Adrenal gland (tissue), 19 donors: ENCODE measurements at places on chromosomes 3 and 15. TPM values are rescaled to one million over a fixed set of nuclear protein-coding genes. Genes with fewer than 3 reads are reported as not detected.

Gene FBXO40
- under 0.01 TPM for polyA plus RNA-seq

Gene ANKRD63
- polyA plus RNA-seq = not detected

Gene ALDH1A2
- 5.5 TPM for polyA plus RNA-seq

Gene CEP19
- polyA plus RNA-seq = 4.2 TPM

Gene LAMB2
- 1,805 TPM for polyA plus RNA-seq

Gene GADL1
- polyA plus RNA-seq = 0.16 TPM

Gene PEX5L
- polyA plus RNA-seq = 0.03 TPM

Gene NANOGP8
- not detected for polyA plus RNA-seq

Gene ABI3BP
- 21.0 TPM for polyA plus RNA-seq

Gene SV2B
- 0.16 TPM for polyA plus RNA-seq

GRCh38 chr15:62766599-62766998, 275.9 kb upstream of the TPM1 start:
- peaks cover 16% of the 10 kb centered on the region for H3K36me3 ChIP-seq
- H3K27ac ChIP-seq = no peak overlapping the region
- no peaks in the 10 kb centered on the region for H3K4me1 ChIP-seq
- H3K4me3 ChIP-seq = no peak overlapping the region
- no peaks in the 10 kb centered on the region for H3K27me3 ChIP-seq

GRCh38 chr3:49656541-49657112, 17.5 kb upstream of the APEH start:
- H3K4me1 ChIP-seq = no peaks in the 10 kb centered on the region
- no peaks in the 10 kb centered on the region for H3K27me3 ChIP-seq
- H3K36me3 ChIP-seq = no peaks in the 10 kb centered on the region
- H3K27ac ChIP-seq = no peak overlapping the region

- H3K36me3 ChIP-seq = no peaks in the 10 kb centered on the region
- H3K4me1 ChIP-seq = peaks cover 5% of the 10 kb centered on the region
These were observed 122.7 kb downstream of the DGKG start for GRCh38 chr3:186239321-186239720.

GRCh38 chr3:72274493-72275330, 489.8 kb upstream of the PROK2 start:
- no peak overlapping the region for H3K27ac ChIP-seq
- H3K4me1 ChIP-seq = peaks cover 14% of the 10 kb centered on the region
- H3K27me3 ChIP-seq = no peaks in the 10 kb centered on the region
- no peak for DNase-seq
- H3K4me3 ChIP-seq = no peak overlapping the region

- no peaks in the 10 kb centered on the region for H3K4me1 ChIP-seq
- H3K36me3 ChIP-seq = no peaks in the 10 kb centered on the region
These were observed 13.8 kb downstream of the AVEN start for GRCh38 chr15:34025252-34025651.

GRCh38 chr3:23701716-23702597, 103.8 kb upstream of the UBE2E1 start:
- H3K4me3 ChIP-seq = no peak overlapping the region
- no peaks in the 10 kb centered on the region for H3K36me3 ChIP-seq
- no peak overlapping the region for H3K27ac ChIP-seq
- DNase-seq = no peak

- H3K36me3 ChIP-seq = no peaks in the 10 kb centered on the region
- no peak overlapping the region for H3K27ac ChIP-seq
- DNase-seq = no peak
- H3K4me3 ChIP-seq = no peak overlapping the region
- H3K27me3 ChIP-seq = no peaks in the 10 kb centered on the region
These were observed 38.4 kb upstream of the RBM5 start for GRCh38 chr3:50050361-50050760.

- H3K4me1 ChIP-seq = no peaks in the 10 kb centered on the region
- H3K36me3 ChIP-seq = no peaks in the 10 kb centered on the region
- no peaks in the 10 kb centered on the region for H3K27me3 ChIP-seq
- H3K4me3 ChIP-seq = no peak overlapping the region
- no peak for DNase-seq
These were observed 1006.6 kb upstream of the CFAP20DC start for GRCh38 chr3:60056404-60056803.

DNA sequence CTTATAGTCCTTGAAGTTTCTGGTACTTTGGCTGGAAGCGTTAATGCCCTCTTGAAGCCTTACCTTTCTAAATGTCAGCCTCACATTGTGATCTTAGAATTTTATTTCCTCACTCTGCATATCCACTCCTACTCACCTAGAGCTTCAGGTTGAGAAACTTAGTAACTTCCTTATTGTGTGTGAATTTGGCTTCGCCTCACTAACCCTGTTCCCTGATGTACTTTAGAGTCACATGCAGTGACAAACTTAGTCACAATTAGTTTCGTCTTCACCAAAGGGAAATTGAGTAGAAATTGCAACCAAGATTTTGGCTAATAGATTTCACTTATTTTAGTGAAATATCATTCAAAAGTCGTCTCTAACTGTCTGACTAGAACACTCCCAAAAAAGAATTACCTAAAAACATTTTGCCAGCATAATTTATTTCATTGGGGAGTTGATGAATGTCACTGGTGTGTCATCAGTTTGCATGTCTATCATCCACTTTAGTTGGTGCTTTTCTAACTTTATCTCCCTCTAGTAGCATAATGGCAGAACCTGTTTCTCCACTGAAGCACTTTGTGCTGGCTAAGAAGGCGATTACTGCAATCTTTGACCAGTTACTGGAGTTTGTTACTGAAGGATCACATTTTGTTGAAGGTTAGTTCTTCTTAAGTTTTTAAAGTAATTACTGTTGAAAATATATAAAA, 960 bp downstream of the MFN1 start:
- H3K36me3 ChIP-seq = peaks cover 26% of the 10 kb centered on the region
- no peak overlapping the region for H3K27ac ChIP-seq
- peak overlapping the region; percentile 90 for H3K4me3 ChIP-seq
- no peak for DNase-seq
- H3K4me1 ChIP-seq = peaks cover 11% of the 10 kb centered on the region
- H3K27me3 ChIP-seq = no peaks in the 10 kb centered on the region

DNA sequence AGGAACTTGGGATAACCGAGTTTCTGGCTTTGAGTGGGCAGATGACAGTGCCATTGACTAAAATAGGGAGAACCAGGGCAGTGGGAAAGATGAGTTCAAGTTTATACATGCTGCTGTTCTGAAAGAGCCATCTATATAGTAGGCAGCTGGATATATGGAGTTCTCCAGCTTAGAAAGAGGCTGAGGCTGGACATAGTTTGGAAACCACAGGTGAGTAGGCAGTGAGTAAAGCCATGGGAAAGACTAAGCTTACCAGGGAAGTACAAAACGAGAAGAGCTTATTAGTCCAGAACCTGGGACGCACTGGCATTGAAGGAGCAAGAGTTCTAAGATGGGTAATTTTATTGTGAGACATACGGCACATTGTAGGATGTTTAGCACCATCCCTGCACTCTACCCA, 54.2 kb downstream of the MSL2 start:
- H3K27me3 ChIP-seq = no peaks in the 10 kb centered on the region
- no peak overlapping the region for H3K4me3 ChIP-seq
- H3K36me3 ChIP-seq = no peaks in the 10 kb centered on the region

- H3K4me1 ChIP-seq = peaks cover 13% of the 10 kb centered on the region
- DNase-seq = no peak
- no peak overlapping the region for H3K27ac ChIP-seq
- no peaks in the 10 kb centered on the region for H3K27me3 ChIP-seq
These were observed 132.2 kb downstream of the OSBPL10 start for GRCh38 chr3:31848911-31849310.

GRCh38 chr3:157494581-157495281, 8.5 kb downstream of the VEPH1 start:
- H3K27me3 ChIP-seq = no peaks in the 10 kb centered on the region
- no peak overlapping the region for H3K27ac ChIP-seq
- H3K4me1 ChIP-seq = peaks cover 6% of the 10 kb centered on the region
- no peaks in the 10 kb centered on the region for H3K36me3 ChIP-seq

GRCh38 chr3:160531311-160531710, 34.1 kb downstream of the KPNA4 start:
- H3K4me1 ChIP-seq = no peaks in the 10 kb centered on the region
- no peaks in the 10 kb centered on the region for H3K27me3 ChIP-seq
- no peak overlapping the region for H3K4me3 ChIP-seq
- H3K36me3 ChIP-seq = no peaks in the 10 kb centered on the region
- no peak overlapping the region for H3K27ac ChIP-seq

DNA sequence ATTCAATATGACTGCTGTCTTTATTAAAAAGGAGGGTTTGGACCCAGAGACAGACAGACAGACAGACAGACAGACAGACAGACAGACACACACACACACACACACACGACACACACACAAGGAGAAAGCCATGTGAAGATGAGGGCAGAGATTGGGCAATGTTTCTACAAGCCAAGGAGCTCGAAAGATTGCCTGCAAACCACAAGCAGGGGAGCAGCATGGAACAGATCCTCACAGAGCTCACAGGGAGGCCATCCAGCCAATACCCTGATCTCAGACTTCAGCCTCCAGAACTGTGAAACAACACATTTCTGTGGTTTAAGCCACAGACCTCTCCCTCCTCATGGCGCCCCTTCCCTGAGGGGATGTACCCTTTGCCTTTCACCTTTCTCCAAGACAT, 35.8 kb upstream of the ABHD2 start:
- no peak for DNase-seq
- no peak overlapping the region for H3K4me3 ChIP-seq
- no peaks in the 10 kb centered on the region for H3K4me1 ChIP-seq
- H3K36me3 ChIP-seq = no peaks in the 10 kb centered on the region
- H3K27ac ChIP-seq = peak overlapping the region; percentile 3
- H3K27me3 ChIP-seq = no peaks in the 10 kb centered on the region

GRCh38 chr15:29045717-29046116, 159.9 kb downstream of the APBA2 start:
- DNase-seq = no peak
- no peaks in the 10 kb centered on the region for H3K4me1 ChIP-seq
- H3K36me3 ChIP-seq = no peaks in the 10 kb centered on the region
- no peak overlapping the region for H3K4me3 ChIP-seq

DNA sequence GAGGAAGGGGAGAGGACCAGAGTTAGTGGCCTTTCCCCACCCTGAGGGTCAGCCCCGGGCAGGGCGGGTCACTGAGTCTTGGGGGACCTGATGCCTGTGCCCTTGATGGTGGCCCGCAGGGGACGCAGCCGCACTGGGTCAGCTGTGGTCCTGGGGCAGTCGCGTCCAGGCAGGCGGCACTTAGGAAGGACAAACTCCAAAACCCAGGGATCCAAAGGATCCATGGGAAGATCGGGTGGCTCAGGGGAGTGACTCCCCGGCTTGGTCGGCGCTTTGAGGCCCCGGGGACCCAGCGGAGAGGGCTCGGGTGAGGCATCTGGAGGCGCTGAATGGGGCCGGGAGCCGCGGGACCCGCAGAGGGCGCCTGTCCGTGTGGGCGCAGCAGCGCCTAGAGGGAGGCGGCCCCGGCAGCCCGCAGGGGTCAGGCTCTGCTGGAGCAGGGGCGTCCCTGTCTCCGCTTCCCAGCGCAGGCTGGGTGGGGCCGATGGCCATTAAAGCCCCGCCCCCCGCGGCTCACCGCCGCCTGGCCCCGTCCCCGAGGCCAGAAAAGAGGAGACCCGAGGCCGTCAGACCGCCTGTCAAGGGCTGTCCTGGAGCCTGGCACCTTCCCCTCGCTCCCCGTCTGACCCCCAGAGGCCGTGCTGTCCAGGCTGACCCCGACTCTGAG, 17.5 kb downstream of the CIDEC start:
- peak overlapping the region; percentile 7 for H3K27ac ChIP-seq
- peak; percentile 63 for DNase-seq
- H3K27me3 ChIP-seq = no peaks in the 10 kb centered on the region

GRCh38 chr3:71419369-71419768, 164.2 kb downstream of the FOXP1 start:
- no peak for DNase-seq
- H3K27ac ChIP-seq = no peak overlapping the region
- no peaks in the 10 kb centered on the region for H3K4me1 ChIP-seq
- H3K27me3 ChIP-seq = no peaks in the 10 kb centered on the region
- no peaks in the 10 kb centered on the region for H3K36me3 ChIP-seq

DNA sequence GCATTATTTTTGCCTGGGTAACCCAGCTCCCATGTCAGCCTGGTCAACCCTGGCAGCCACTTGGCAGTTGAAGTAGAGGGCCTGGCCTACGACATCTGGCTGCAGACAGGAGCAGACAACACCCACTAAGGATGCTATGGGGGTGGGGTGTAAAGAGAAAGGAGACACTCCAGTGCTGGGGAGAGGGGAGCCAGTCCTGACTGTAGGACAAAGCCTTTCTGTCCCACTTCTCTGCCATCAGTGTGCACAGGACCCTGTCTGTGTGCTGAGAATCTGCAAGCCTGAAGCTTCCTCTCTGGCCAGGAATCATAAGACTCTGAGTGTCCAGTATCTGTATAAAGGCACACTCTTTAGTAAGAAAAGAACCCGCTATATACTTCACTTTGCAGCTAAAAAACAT, 96.3 kb upstream of the CHRM5 start:
- H3K4me1 ChIP-seq = no peaks in the 10 kb centered on the region
- DNase-seq = no peak
- no peaks in the 10 kb centered on the region for H3K27me3 ChIP-seq
- H3K4me3 ChIP-seq = no peak overlapping the region

DNA sequence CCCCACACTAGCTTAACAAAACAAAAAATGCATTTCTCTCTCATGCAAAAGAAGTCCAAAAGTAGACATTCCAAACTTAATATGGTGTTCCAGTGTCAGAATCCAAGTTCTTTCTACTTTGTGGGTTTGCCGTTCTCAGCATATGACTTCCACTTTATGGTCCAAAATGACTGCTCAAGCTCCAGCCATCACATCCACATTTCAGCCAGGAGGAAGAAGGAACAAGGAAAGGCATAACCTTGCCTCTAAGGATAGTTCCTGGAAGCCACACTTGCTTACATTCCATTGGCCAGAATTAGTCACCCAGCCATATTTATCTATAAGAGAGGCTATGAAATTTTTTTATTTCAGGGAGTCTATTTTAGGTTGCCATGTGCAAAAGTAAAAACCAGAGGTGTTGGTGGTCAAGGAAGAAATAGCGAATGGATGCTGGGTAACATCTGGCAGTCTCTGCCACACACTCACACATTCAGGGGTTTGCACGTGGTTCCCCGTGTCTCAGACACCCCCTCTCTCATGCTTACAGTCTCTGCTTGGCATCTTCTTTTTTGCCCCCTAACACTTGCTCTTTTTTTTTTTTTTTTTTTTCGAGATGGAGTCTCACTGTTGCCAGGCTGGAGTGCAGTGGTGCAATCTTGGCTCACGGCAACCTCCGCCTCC, 69.3 kb downstream of the RPL39L start:
- H3K4me1 ChIP-seq = no peaks in the 10 kb centered on the region
- no peaks in the 10 kb centered on the region for H3K36me3 ChIP-seq
- no peak overlapping the region for H3K4me3 ChIP-seq
- DNase-seq = no peak

DNA sequence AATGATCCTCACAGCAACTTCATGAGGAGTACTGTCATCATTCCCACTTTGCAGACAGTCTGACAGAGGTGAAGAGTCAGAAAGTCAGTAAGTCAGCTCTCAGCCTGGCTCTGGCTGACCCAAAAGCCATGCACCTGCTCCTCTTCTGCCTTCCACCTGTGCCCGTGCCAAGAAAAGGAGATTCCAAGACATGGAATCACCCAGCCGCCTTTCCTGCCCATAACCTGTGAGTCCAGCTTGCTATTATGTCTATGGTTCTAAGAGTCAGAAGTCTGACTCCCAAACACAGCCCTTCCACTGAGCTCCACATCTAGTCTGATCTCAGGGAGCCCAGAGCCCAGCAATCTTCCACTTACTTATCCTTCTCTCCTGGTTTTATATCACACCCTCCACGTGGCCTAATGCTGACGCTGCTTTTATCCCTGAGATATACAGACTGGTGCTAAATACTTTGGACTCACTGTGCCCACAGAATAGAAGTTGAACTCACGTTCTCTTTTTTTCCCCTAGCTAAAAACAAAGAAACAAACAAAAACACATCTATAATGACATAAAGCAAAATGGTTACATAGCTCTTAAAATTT, 66.0 kb downstream of the PLD1 start:
- no peak overlapping the region for H3K27ac ChIP-seq
- H3K4me1 ChIP-seq = peaks cover 29% of the 10 kb centered on the region
- H3K36me3 ChIP-seq = no peaks in the 10 kb centered on the region
- no peaks in the 10 kb centered on the region for H3K27me3 ChIP-seq
